Sciatic nerve (tissue), 2 donors: ENCODE measurements at places on chromosomes 5 and 9. TPM values are rescaled to one million over a fixed set of nuclear protein-coding genes. Genes with fewer than 3 reads are reported as not detected.

SURF2 gene
- total RNA-seq: 13.6 TPM

SLC25A48 gene
- total RNA-seq: 59.3 TPM

SLC24A2 gene
- 0.04 TPM for total RNA-seq

TNFSF15 gene
- total RNA-seq: 11.9 TPM

IRX1 gene
- total RNA-seq: 0.62 TPM

MLANA gene
- not detected for total RNA-seq

TSC1 gene
- 71.5 TPM for total RNA-seq

CCL19 gene
- total RNA-seq: 1.3 TPM

GABRB2 gene
- total RNA-seq: 0.13 TPM

SPRY4 gene
- total RNA-seq: 59.3 TPM

ORM2 gene
- total RNA-seq: not detected

PHF2 gene
- 41.5 TPM for total RNA-seq

SHROOM1 gene
- 33.3 TPM for total RNA-seq

GRIA1 gene
- total RNA-seq: 1.4 TPM

SHOC1 gene
- total RNA-seq: not detected

C9orf50 gene
- 2.2 TPM for total RNA-seq

FOXD4L4 gene
- not detected for total RNA-seq

THBS4 gene
- 111 TPM for total RNA-seq

NRARP gene
- total RNA-seq: 18.5 TPM

HTR1A gene
- total RNA-seq: not detected

AFAP1L1 gene
- total RNA-seq: 54.8 TPM

SAPCD2 gene
- total RNA-seq: 0.36 TPM

BHMT2 gene
- total RNA-seq: 33.2 TPM

DYNC2I2 gene
- 28.4 TPM for total RNA-seq

NEUROG1 gene
- not detected for total RNA-seq

ANKRD34B gene
- total RNA-seq: not detected

OGN gene
- 71.7 TPM for total RNA-seq

RAB3C gene
- 6.1 TPM for total RNA-seq

COL15A1 gene
- 94.6 TPM for total RNA-seq

TICAM2 gene
- total RNA-seq: 5.9 TPM

GRXCR2 gene
- total RNA-seq: not detected

BRINP1 gene
- total RNA-seq: not detected

MSANTD3 gene
- total RNA-seq: 16.2 TPM

BHMT gene
- total RNA-seq: 3.2 TPM

ADRA1B gene
- 1.6 TPM for total RNA-seq

GFM2 gene
- total RNA-seq: 21.1 TPM

RACK1 gene
- 1,122 TPM for total RNA-seq

PCDHAC2 gene
- 2.4 TPM for total RNA-seq

B4GALT1 gene
- 85.3 TPM for total RNA-seq

SELENOP gene
- total RNA-seq: 801 TPM

CATSPER3 gene
- 0.80 TPM for total RNA-seq

PTPDC1 gene
- 50.2 TPM for total RNA-seq

CCL28 gene
- total RNA-seq: 10.4 TPM

ANKHD1 gene
- 144 TPM for total RNA-seq

ADRB2 gene
- 6.7 TPM for total RNA-seq

MYORG gene
- total RNA-seq: 6.6 TPM

PDLIM7 gene
- 144 TPM for total RNA-seq

PCDHA8 gene
- total RNA-seq: 0.40 TPM

SUB1 gene
- 147 TPM for total RNA-seq

SLC36A3 gene
- not detected for total RNA-seq

KIF24 gene
- total RNA-seq: 1.1 TPM

DAB2 gene
- 151 TPM for total RNA-seq

TAS2R1 gene
- not detected for total RNA-seq

RNF183 gene
- total RNA-seq: not detected

PTGES gene
- 23.3 TPM for total RNA-seq

PCDHGC5 gene
- total RNA-seq: 3.8 TPM

HACD4 gene
- 6.4 TPM for total RNA-seq

DBH gene
- total RNA-seq: 0.13 TPM

ZFP37 gene
- total RNA-seq: 6.5 TPM

OR1J2 gene
- total RNA-seq: not detected
